ENCODE measurements at places on chromosomes 7 and 10. TPM values are rescaled to one million over a fixed set of nuclear protein-coding genes. Genes with fewer than 3 reads are reported as not detected.

Gene HOXA9
- 62.9 TPM for total RNA-seq

DNA sequence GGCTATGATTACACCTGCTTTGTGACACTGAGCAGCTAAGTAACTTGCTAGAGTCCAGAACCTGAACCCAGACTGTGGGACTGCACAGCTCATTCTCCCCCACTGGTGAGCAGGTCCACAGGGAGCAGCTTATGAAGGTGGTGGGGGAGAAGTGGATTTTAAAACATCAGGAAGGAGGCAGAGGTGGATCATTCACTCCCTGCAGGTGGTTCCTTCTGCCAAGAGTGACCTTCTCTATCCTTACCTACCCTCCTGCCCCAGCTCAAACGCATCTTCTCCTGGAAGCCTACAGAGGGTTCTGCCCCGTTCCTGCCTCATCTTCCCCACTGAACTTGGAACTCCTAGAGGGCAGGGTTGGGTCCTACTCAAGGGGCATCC is 539 bp upstream of the FAM241B start:
- H3K27me3 ChIP-seq: peaks cover 30% of the 10 kb centered on the region
- H3K4me3 ChIP-seq: no peak overlapping the region
- no peak for DNase-seq
- H3K27ac ChIP-seq: no peak overlapping the region

Gene FAM180A
- total RNA-seq: not detected

Gene PODXL
- 264 TPM for total RNA-seq

Gene ASB10
- not detected for total RNA-seq

- peaks cover 10% of the 10 kb centered on the region for H3K4me1 ChIP-seq
- no peak overlapping the region for H3K4me3 ChIP-seq
- H3K27me3 ChIP-seq: no peaks in the 10 kb centered on the region
- DNase-seq: no peak
- no peak overlapping the region for H3K27ac ChIP-seq
- H3K36me3 ChIP-seq: peaks cover 2% of the 10 kb centered on the region
Measured at GRCh38 chr7:117176206-117176605, 146.7 kb downstream of the WNT2 start.

- no peaks in the 10 kb centered on the region for H3K27me3 ChIP-seq
- no peaks in the 10 kb centered on the region for H3K4me1 ChIP-seq
- no peak overlapping the region for H3K27ac ChIP-seq
- DNase-seq: no peak
Measured at GRCh38 chr7:1946025-1946772, 276.1 kb downstream of the ELFN1 start.

DNA sequence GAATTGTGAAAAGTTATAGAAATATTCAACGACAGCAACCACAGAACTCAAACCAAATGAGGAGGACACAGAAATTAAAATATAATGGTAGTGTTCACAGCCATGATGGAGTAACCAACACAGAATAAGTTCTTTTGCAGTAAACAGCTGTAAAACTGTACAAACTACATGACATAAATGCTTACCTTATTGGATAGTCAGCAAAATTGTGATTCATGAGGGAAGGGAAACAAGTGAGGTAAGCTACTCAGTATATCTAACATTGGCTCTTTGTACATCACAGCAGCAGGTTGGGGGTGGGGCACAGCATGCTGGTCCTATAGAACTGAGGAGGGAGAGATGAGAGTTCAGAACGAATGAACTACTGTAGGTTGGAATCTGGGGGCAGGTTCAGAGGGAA is 86.4 kb downstream of the CDC14C start:
- no peak overlapping the region for H3K4me3 ChIP-seq
- H3K27ac ChIP-seq: no peak overlapping the region
- no peaks in the 10 kb centered on the region for H3K27me3 ChIP-seq
- no peaks in the 10 kb centered on the region for H3K4me1 ChIP-seq

Gene ZCCHC24
- total RNA-seq: 5.7 TPM

DNA sequence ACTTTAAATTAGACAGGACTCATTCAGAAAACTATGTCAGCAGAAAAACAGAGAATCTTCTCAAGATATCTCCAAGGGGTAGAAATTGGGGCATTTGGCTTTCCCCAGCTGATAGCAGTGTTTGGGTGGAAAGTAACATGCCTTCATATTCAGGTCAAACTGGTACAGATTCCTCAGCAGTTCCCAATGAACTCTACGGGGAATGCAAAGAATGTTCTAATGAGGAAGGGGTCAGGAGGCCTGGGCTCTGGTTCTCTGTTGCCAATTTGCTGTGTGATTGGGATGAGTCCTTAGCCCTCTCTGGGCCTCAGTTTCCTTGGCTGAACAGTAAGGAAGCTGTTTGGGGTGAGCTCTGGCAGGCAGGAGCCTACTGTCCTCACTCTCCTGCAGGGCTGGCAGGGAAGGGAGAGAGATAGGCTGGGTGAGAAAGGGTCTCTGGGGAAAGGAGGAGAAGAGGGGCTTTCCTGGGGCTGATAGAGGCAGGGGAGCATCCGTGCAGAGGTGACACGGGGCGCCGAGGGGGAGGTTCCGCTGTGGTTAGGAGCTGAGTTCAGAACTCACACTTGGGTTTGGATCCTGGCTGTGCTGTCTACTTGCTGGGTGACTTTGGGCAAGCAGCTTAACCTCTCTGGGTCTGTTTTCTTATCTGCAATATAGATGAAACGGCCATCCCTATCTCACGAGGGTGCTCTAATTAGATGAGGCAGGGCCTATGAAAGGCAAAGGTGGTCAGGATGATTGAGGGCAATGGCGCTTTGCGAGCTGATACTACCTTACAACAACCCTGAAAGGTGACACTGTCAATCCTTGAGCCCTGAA is 45.1 kb downstream of the SPOCK2 start:
- no peaks in the 10 kb centered on the region for H3K36me3 ChIP-seq
- H3K27ac ChIP-seq: no peak overlapping the region
- no peaks in the 10 kb centered on the region for H3K4me1 ChIP-seq
- DNase-seq: no peak

Gene HOXA1
- total RNA-seq: 1.5 TPM

- no peak overlapping the region for H3K4me3 ChIP-seq
- H3K27me3 ChIP-seq: no peaks in the 10 kb centered on the region
- H3K36me3 ChIP-seq: no peaks in the 10 kb centered on the region
- no peak for DNase-seq
- H3K4me1 ChIP-seq: no peaks in the 10 kb centered on the region
- H3K27ac ChIP-seq: no peak overlapping the region
Measured at GRCh38 chr10:64379898-64380297, 858.7 kb downstream of the REEP3 start.

- H3K4me1 ChIP-seq: no peaks in the 10 kb centered on the region
- no peak overlapping the region for H3K4me3 ChIP-seq
- no peaks in the 10 kb centered on the region for H3K27me3 ChIP-seq
- no peak for DNase-seq
- no peaks in the 10 kb centered on the region for H3K36me3 ChIP-seq
Measured at GRCh38 chr10:112122827-112123226, 60.7 kb downstream of the GPAM start.

DNA sequence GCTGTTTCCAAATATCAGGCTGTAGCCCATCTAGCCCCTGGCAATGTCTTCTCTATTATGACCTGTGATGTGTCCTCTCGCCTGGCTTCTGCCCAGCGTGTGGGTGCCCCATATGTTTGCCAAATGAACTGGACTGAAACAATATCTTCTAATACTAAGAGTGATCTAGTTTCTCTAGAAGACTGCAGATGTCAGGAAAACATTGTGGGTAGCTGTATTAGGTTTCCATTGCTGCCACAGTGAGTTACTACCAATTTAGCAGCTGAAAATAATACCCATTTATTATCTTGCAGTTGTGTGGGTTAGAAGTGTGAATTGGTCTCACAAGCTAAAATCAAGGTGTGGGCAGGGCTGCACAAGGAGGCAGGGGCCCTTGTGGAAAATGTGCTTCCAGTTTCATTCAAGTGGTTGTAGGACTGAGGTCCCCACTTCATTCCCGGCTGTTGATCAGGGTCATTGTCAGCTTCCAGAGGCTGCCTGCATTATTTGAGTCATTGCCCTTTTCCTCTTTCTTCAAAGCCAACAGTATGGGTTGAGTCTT is 202.8 kb upstream of the BMPER start:
- H3K27me3 ChIP-seq: no peaks in the 10 kb centered on the region
- no peaks in the 10 kb centered on the region for H3K36me3 ChIP-seq
- H3K4me1 ChIP-seq: no peaks in the 10 kb centered on the region
- no peak overlapping the region for H3K4me3 ChIP-seq

Measured in endothelial cell of umbilical vein (primary cell).